ENCODE measurements at places on chromosomes 16 and 17.

DNA sequence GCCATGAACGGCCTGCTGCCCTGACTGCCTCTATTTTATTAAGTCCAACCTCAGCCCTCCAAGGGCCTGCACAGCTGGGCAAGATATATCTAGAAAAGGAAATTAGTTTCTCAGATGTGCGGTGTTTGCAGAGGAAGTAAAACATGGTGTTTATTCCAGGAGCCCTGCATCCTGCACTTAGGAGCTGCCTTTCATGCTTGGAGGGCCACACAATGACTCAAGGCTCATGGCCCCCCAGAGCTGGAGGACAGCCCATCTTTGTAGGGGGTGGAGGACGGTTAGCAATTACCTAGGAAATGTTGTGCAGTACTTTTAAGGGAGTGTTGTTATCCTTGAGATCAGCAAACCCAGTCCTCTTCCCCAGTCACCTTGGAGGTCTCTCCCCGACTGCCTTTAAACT, 80.5 kb downstream of the COPRS start:
- no peak for DNase-seq

DNA sequence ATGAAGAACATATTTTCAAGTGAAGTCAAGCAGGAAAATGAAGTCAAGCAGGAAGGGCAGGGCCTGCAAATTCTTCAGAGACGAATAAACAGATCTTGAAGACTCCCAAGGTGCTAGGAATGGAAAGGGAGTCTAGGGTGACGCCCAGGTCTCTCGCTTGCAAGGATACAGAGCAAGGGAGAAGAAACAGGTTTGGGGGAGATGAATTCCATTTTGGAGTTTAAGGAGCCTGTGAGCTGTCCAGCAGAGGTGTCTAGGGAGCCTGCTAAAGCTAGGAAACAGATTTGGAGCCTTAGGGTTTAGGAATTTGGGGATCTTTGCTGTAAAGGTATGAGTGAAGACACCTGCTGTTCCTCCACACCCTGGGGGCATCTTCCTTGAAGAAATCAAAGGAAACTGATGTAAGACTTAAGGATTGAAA, 2.0 kb upstream of the UNKL start:
- no peak for DNase-seq

DNA sequence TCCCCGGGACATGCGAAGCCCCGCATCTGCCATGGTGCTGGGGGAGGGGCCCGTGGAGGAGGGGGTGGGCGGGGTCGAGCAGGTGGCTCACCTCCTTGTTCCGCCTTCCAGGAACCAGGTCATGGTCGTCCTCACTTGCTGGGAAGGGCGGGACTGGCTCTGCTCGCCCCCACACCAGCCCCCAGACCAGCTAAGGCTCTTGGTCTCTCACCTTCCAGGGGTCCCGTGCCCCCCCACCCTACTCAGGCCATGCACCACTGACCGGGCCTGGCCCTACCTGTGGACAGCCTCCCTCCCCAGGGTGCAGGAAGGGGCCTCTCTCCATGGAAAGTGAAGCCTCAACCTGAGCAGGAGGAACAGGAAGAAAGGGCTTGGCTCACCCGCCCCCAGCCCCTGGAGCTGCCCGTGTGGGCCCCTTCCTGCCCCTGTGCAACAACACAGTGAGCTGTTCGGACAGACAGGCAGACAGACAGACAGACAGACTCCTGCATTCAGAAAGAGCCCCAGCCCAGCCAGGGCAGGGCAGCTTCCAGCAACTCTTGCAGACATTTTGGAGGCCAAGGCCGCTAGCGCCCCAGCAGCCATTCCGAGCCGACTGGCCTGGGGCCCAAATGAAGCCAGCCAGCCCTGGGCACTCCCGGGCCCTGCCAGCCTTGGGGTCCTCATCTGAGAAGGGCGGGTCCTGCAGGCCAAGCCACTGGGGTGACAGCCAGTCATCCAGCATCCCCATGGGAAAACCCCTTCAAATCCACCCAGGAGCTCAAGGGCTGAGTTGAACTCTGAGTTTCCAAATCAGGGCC, 8.1 kb upstream of the KREMEN2 start:
- no peak for DNase-seq

DNA sequence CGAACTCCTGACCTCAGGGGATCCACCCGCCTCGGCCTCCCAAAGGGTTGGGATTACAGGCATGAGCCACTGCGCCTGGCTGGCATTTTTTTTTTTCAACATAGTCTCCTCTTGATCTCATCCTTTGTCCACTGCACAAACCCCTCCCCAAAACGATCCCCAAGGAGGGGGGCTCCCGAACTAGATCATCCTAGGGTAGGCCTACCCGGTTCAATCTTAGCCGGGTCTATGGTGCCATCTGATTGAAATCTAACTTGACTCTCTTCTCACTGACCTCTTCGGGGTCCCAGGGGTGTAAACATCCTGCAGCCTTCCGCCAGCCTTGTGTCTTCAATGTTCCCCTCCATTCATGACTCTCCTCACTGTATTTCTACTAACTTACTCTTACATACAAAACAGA, 140.5 kb upstream of the CRHR1 start:
- DNase-seq = no peak

- no peak for DNase-seq
These were observed 71.5 kb downstream of the RAP1GAP2 start for GRCh38 chr17:2867441-2868424.

DNA sequence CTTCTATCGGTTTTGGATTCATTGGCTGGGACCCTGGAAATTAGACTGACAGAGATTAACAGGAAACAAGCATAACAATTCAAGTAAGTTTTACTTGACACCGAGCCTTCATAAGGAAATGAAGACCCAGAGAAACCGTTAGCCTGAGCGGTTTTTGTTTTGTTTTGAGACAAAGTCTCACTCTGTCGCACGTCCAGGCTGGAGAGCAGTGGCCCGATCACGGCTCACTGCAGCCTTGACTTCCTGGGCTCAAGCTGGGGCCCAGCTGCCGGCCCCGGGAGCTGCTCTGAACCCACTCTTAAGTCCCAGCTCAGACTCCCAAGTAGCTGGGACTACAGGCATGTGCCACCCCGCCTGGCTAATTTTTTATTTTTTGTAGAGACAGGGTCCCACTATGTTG, 321.3 kb downstream of the SEC14L1 start:
- DNase-seq = no peak

GRCh38 chr17:2690165-2691068, 21.1 kb downstream of the CLUH start:
- no peak for DNase-seq

DNA sequence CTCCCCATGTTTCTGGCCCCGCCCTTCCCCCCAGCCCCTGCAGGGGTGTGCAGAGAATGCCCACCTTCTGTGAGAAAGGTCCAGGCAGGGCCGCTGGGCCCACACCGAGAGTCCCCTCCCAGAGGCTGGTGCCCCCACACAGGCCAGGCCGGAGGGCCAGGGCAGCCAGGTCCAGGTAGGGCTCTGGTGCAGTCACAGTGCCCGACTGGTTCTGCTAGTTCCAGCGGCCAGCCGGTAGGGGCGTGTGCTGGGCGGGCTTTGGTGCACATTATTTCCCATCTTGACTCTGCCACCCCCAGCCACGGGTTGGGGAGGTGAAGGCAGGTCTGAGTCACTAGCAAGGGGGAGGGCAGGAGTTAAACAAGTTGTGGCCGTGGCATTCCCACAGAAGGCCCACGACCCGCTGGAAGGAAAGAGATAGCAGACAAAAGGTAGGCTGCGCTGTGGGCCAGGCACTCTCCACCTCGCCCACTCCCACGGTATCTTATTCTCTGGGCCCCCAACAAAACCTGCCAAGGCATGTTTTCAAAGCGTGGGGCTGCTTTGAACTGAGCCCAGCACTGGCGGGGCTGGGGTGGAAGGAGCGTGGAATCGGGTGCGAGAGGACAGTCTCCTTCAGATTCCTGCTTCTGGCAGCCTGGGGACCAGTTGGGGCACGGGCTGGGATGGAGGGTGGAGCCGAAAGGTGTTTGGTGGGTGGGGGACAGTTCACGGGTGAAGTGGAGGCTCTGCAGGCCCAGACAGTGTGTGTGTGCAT, 1.9 kb downstream of the EPN3 start:
- no peak for DNase-seq

- DNase-seq = no peak
These were observed 10.0 kb downstream of the SLC22A31 start for GRCh38 chr16:89190150-89190958.
